ENCODE measurements at places on chromosomes 1 and 21.

DNA sequence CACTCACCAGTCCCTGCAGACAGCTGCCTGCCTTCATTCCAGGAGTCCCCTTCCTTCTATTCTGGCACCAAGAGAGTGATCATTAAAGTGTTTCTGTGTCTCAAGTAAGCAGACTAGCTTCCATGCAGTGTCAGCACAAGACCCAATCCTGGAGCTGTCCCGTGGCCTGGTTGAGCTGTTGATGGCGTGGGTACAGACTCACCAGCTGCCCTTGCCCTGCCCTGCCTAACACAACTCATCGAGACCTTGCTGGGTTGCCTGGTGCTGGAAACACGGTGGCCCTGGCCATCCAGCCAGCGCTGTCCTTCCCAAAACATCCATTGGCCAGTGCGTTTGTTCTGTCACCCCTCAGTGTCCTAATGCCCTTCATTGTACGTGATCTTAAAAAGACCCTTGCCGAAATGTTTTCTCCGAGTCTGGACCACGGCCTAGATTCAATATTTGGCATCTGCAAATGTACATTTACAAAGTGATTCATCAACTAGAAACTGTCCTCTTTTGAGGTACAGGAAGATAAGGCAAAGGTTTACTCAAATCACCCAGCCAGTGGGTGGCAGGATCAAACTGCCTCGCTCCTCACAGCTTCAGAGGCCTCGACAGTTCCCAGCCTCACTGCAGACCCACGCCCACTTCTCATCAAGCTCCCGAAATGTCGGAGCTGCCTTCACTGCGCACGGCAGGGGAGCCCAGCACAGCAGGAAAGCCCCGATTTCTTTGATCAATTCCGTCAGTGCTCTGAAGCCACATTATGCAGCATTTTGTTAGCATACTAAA is 494.2 kb downstream of the KIF26B start:
- DNase-seq = no peak

DNA sequence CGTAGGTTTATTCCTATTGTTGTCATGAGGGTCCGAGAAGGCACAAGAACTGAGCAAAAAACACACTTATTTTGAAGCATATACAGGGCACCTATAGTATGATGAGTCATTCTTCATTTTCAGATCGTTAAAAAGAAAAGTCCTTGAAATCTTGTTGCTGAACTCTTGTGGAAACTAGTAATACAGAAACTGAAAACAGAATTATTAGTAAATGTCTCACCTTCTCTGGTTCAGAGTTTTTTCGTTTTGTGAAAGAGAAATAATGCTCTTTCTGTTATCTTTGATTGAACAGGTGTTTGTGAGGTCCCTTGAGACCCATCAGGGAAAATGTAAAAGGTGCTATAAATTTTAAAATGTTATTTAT is 102.0 kb upstream of the COA6 start:
- no peak for DNase-seq

- DNase-seq = no peak
These were observed 40.9 kb downstream of the PTAFR start for GRCh38 chr1:28135371-28136168.

- DNase-seq = no peak
These were observed 108.2 kb downstream of the TIAM1 start for GRCh38 chr21:31235671-31236450.

- no peak for DNase-seq
These were observed 7.7 kb downstream of the KANK4 start for GRCh38 chr1:62311473-62311943.

DNA sequence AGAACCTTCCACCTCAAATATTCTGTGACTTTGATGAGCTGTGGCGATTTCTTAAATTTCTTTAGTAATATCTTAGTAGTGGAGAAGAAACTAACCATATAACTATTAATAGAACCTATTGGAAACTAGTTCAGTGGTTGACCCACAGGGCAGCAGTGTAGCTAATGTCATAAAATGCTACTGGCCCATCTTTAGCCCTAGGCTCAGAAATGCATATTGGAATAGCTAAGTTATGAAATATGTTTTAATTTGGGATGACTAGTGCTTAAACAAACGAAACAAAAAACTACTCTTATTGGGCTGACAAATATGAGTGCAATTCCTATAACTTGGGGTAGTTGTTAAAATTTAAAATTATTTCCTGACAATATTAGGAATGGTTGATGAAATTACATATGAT is 20.2 kb downstream of the MACO1 start:
- no peak for DNase-seq

DNA sequence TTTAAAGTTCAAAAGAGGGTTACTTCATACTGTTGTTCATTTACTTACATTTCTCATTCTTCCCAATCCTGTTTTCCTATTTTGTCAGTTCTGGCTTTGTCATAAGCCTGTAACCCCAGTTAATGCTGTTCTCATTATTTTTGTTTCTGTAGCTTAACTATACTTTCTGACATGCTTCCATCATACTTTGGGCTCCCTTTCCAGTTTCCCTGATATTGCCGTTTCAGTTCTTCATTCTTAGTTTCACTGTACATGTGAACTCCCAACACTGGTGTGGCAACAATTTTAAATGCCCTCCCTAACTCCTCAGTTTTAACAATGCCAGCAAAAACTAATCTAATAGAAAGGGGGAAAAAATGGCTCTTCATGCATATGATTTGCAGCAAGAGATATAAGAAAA is 456.7 kb downstream of the LMO4 start:
- no peak for DNase-seq

DNA sequence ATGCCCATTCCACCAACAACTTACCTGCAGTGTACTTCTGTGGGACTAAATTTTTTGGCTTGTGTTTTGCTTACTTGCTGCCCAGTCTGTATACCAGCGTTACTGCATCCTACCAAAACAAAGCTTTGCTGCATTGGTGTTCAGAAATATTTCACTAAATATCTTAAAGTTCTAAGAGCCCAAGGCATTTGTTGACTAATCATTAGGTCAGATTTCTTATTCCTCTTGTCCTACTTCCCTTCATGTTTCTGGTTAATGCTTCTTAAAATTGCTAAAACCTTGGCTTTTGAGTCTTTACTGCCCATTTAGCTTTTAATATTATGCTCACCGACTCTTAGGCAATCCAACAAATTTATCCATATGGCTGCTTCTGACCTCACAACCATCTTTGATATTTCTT is 161.8 kb downstream of the DPYD start:
- DNase-seq = no peak

DNA sequence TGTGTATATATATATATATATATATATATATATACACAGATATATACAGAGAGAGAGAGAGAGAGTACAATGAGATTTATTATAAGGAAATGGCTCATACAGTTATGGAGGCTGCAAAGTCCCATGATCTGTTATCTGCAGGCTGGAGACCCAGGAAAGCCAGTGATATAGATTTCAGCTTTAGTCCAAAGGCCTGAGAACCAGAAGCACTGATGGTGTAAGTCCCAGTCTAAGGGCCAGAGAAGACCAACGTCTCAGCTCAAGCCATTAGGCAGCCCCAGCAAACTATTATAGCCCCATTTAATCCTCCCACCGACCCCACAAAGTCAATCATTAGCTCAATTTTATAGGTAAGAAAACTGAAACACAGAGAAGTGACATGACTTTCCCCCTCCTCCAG is 35.0 kb upstream of the HPDL start:
- no peak for DNase-seq

DNA sequence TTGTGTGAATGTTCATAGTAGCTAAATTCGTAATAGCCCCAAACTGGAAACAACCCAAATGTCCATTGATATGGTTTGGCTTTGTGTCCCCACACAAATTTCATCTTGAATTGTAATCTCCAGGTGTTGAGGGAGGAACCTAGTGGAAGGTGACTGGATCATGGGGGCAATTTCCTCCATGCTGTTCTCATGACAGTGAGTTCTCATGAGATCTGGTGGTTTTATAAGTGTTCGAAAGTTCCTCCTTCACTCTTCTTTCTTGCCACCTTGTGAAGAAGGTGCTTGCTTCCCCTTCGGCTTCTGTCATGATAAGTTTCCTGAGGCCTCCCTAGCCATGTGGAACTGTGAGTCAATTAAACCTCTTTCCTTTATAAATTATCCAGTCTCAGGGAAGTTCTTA is 11.3 kb downstream of the UBE2G2 start:
- no peak for DNase-seq

GRCh38 chr1:204498981-204499380 is 4.4 kb upstream of the PIK3C2B start:
- DNase-seq = no peak

- peak; percentile 68 for DNase-seq
These were observed 926 bp upstream of the SH3D21 start for GRCh38 chr1:36304970-36305914.

DNA sequence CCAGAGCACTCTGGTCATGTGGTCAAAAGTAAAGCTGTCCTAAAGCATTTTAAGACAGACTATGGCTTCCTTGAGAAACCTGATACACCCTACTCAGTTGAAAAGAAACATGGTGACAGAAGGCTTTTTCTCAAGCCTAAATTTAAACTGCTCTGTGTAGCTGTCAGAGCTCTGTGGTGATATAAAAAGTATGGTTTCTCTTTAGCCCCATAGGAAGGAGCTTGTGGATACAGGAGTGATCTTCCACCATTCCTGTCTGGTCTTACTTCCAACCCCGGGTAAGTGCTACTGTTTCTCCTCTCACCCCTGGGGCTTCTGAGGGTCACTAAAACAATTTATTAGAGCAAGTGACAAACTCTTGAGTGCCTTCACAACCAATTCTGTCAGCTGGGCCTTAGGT is 8.5 kb downstream of the TP53BP2 start:
- no peak for DNase-seq

GRCh38 chr1:147849098-147849895 is 53.3 kb upstream of the GJA8 start:
- DNase-seq = no peak

All from osteoblast (primary cell).